ENCODE measurements at places on chromosomes 7 and 10.
A peak's percentile ranks its signal among the peaks of the same experiment; 100 is the strongest.

DNA sequence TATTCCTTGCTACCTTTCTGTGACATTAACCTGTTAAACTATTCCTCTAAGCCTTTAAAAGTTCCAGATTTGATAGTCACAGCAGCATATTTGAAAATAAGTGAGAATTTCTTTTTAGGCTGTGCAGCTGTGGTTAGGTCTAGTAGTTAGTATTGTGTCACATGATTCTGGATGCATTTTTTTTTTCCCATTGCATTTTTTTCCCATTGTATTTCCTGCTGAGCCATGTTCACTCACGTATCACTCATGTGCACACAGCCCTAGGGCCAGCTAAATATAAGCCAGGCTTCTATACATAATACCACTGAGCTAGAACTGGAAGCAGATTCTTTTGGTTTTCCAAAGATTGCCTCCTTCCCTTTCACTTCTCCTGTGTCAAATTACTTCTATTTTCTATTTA, 37.4 kb downstream of the DNAJC9 start:
- no peak for DNase-seq

- no peak for DNase-seq
These were observed 15.3 kb downstream of the PTPRE start for GRCh38 chr10:127922206-127922605.

- no peak for DNase-seq
These were observed 190.7 kb downstream of the CDCA7L start for GRCh38 chr7:21754963-21755362.

DNA sequence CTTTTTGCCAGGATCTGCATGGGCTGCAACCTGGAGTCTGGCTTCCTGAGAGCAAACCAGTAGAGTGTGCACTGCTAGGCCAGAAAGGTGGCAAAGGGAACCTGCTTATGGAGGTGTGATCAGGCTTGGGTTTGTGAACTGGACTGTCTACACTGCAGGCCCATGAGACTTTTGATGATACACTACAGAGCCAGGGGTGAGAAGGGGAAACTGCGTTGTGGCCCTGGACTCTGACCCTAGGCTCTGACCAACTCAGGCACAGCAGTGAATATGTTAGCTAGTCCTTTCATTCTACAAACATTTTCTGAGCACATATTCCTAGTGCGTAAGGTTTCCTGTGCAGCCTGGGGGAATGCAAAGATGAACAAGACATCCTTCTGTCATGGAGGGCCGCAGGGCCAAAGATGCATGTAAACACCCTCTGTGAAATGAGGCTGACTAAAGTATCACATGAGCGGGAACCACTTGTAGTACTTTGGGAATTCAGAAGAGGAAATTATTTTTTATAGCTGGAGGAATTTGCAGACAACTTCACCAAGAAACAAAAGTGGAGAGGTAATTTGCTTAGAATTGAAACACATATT, 63.8 kb upstream of the HPS1 start:
- no peak for DNase-seq

DNA sequence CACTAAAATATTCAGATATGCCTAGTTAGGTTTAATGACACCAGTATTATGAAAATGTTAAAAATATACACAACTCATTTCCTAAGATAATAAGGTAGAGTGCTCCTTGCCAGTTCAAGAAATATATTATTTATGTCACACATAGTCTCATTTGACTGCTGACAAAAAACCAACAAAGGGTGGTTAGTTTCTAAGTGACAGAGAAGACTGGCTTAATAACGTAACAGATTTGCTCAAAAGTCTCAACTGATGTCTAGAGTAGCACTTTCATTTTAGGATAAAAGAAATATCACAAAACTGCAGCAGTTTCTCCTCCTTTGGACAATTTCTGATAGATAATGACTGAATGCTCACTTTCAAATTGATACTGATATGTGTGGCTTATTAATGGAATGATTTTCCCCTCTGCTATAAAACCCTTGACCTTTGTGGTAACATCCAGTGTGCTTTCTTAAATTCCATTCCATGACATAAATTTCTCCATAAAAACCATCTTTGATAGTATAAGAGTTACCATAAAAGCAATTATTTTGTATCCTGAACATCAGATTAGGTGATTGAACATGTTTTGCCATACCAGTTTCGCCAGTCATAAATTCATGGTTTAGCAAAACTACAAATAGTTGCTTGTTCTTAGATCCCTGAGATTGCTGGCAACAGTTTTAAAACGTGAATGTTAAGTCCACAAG, 94.2 kb downstream of the NRBF2 start:
- DNase-seq: no peak

DNA sequence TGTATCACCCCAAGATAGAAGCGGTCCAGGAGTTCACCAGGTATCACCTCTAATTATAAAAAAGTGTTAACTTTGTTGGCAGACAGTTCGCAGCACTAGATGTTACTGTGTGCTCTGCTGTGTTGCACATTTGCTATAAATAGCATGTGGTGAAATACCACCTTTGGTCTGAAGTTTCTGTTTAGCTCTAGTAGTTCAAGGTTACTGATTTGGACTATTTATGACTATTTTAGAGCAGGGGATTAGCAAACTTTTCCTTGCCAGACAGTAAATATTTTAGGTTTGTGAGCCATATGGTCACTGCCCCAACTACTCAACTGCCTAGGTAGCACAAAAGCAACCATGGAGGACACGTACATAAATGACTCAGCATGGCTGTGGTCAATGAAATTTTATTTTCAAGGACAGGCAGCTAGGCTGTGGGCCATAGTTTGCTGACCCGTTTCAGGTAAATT, 16.5 kb downstream of the DENND10 start:
- DNase-seq: peak; percentile 91

DNA sequence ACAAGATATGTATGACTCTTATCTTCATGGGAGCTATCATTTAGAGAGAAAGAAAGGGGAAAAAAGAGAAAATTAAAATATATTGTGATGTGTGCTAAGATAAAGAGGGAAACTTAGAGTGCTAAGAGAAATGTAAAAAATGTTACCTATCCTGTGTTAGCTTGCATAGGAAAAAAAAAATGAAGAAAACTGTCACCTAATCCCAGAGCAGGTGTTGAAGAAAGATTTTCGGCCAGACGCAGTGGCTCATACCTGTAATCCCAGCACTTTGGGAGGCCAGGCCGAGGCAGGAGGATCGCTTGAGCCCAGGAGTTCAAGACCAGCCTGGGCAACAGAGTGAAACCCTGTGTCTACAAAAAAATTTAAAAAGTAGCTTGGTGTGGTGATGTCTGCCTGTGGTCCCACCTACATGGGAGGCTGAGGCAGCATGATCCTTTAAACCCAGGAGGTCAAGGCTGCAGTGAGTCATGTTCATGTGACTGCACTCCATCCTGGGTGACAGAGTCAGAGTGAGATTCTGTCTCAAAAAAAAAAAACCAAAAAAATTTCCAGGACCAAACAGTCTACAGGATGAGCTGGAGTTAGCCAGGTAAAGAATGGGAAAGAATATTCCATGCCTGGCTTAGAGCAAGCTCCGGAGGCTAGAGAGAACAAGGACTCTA, 2.4 kb upstream of the MKLN1 start:
- no peak for DNase-seq

GRCh38 chr10:26475386-26475785, 37.2 kb downstream of the APBB1IP start:
- no peak for DNase-seq

DNA sequence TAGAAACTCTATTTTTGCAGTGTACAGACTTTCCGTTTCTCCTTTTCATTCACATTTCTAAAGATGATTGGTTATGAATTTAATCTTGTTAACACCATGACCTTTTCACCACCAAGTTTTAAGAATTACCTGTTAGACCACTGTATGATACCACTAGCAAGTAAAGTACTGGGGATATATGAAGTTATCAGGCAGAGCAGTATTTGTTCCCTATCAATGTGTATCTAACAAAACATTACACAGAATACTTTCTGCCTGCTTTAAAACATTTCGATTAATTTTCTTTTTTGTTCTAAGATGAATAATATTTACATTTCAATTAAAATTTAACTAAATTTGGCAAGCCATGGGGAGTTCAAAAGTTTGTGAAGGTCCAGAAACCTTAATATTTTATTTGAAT, 49.9 kb upstream of the AHR start:
- no peak for DNase-seq

DNA sequence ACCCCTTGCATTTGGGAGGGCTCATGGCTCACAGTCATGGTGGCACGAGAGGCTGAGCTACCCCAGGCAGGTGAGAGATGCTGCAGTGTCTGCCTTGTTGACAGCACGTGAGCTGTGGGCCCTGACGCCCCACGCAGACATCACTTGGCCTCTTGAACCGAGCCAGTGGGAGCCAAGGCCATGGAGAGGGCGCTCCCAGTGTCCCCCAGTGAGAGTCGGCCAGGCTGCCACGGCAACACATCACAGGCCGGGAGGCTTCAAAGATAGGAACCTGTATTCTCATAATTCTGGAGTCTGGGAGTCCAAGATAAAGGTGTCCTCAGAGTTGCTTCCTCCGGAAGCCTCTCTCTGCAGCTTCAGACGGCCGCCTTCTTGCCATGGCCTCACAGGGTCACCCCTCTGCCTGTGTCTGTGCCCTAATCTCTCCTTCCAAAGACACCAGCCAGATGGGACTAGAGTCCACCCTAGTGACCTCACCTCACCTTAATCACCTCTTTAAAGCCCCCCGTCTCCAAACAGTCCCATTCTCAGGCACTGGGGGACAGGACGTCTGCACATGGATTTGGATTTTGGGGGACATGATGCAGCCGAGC, 119.6 kb downstream of the KLF6 start:
- no peak for DNase-seq

DNA sequence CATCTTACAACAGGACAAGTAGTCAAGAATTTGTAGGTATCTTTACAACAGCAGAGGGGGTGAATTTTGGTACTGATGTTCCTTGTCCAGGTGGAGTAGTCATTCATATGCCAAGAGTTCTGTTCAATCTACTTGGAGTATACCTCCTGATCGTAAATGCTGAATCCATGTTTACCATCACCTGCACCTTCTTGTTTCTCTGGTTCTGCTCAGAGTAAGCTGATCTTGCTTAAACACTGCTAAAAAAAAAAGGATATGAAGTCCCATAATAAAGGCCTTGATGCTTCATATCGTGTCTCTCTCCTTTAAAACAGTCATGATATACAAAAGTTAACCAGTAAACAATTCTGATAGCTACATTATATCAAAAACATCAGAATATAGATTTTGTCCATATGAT, 45.3 kb upstream of the FOXP2 start:
- DNase-seq: no peak

DNA sequence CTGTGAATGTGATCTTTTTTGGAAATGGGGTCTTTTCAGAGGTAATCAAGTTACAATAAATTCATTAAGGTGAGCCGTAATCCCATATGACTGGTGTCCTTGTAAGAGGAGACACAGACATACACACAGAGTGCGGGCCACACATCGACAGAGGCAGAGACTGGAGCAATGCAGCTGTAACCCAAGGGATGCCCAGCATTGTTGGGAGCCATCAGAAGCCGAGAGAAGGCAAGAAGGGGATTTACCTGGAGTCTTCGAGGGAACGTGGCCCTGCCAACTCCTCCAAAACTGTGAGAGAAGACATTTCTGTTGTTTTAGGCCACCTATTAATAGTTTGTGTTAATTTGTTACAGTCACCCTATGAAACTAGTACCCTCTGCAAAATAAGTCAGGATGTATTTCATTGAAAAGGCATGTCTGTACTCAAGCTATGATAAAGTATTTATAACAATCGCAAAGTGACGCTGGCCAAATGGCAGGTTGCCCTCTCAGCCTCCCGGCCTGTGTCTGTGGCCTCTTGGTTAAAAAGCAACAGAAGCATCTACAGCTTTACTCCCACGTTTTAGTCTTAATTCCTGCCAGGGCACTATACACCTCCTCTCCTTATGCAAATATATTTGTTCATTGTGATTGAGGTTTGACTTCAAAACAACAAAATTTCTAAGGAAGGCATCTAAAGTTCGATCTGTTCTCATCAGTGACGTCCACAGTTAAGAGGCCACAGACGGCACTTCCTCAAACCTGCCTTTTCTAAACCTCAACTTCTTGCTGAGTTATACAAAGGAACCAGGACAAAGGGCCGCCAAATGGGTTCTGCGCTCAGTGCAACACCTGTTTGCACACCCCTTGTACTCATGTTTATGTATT, 46.8 kb downstream of the HIPK2 start:
- DNase-seq: peak; percentile 55

DNA sequence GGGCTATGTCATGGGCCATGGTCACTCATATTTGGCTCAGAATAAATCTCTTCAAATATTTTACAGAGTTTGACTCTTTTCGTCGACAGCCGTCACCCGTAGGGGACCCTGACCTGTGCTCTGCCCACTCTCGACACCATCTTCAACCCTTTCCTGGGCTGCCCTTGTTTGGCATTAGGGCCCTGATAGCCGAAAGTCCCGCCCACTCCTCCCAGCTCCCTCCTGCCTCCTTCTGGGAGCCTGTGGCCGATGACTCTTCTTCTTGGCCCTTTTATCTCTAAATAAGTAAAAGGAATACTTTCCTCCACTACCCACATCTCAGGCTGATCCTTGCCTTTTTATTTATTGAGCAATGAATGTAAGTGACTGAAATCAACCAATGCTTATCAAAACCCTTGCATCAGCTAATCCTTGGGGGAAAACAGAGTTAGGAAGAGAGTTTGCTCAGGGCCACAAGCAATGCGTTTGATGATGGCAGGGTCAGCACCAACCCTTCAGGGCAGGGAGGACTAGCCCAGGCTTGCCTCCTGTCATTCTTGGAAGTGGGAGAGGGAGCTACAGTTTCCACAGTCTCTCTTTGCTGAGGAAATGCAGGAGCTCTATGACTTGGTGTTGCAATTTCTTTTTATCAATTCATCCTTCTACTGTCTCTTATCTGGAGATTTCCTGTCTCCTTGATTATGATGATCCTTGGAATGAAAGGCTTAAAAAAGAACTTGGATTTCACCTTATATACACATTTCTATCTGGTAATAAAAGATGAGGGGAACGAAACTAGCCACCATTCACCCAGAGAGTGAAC, 218.2 kb upstream of the PODXL start:
- peak; percentile 7 for DNase-seq

DNA sequence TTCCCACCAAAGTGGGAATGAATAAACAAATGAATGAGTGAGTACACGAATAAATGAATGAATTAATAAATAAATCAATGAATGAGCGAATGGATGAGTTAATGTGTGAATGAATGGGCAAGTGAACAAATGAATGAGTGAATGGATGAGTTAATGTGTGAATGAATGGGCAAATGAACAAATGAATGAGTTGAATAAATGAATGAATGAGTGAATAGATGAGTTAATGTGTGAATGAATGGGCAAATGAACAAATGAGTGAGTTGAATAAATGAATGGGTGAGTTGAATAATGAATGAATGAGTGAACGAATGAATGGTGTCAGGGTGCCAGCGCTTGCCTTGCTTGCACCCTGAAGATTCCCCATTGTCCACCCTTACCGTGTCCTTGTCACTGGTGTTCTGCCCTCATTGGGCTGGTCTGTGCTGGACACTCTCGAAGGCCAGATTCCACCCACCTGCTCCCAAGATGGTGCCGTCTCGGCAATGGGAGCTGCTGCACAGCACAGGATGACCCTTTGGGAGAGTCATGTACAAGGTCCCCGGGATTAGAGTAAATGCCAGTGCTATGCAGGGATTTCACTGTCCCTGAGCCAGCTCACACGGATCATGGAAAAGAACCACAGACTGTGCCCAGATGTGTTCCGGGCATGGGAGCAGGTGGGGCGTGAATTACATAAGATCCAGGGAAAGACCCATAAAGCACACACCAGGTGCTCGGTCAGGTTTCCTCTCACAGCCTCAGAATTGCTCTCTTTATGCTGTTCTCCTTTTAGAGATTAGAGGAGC, 83.2 kb downstream of the CAMK1D start:
- no peak for DNase-seq

Data from amniotic epithelial cell (primary cell).